HTR-8/SVneo (cell line): ENCODE measurements at places on chromosomes 12 and 14.

- no peak for DNase-seq
Observed at GRCh38 chr12:3315201-3315661, 175.8 kb upstream of the PRMT8 start.

- DNase-seq, result no peak
Observed at GRCh38 chr12:6061660-6062059, 62.8 kb downstream of the VWF start.

GRCh38 chr12:96828169-96828789 lies 78.8 kb upstream of the NEDD1 start:
- no peak for DNase-seq

GRCh38 chr14:94623856-94624499 lies 11.8 kb downstream of the SERPINA3 start:
- no peak for DNase-seq

- DNase-seq, result no peak
Observed at GRCh38 chr12:33253178-33253577, 186.4 kb downstream of the SYT10 start.

DNA sequence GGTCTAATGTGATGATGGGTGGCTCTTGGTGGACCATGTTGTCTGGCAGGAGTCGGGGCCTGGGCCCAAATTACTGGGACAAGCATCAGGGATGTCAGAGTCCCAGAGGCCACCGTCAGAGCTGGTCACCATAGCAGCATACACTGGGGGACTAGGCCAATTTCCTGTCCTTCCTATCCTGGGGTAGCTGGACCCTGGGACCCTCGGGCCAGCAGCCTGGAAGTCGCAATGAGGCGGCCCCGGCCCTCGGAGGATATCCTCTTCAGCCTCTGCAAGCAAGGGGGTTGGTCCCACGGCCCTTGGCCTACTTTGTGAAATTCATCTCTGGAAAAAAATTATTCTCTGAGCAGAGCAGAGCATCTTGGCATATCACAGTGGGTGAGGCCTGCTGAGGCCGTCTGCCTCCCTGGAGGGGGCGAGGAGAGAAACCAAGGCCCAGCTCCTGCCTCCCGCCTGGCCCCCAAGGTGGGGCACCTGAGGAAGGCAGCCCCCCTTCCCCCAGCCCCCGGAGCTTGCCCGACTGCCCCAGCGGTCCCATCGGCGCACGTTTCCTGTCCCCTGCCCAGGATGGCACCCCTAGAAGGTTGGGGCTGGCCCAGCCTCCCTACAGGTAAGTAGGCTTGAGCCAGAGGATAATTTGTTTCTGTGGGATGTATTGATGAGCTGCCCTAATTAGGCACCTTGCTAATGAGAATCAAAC lies 135.0 kb upstream of the MYL2 start:
- no peak for DNase-seq

- peak; percentile 31 for DNase-seq
Observed at GRCh38 chr12:93879476-93880421, 202.6 kb downstream of the CRADD start.

DNA sequence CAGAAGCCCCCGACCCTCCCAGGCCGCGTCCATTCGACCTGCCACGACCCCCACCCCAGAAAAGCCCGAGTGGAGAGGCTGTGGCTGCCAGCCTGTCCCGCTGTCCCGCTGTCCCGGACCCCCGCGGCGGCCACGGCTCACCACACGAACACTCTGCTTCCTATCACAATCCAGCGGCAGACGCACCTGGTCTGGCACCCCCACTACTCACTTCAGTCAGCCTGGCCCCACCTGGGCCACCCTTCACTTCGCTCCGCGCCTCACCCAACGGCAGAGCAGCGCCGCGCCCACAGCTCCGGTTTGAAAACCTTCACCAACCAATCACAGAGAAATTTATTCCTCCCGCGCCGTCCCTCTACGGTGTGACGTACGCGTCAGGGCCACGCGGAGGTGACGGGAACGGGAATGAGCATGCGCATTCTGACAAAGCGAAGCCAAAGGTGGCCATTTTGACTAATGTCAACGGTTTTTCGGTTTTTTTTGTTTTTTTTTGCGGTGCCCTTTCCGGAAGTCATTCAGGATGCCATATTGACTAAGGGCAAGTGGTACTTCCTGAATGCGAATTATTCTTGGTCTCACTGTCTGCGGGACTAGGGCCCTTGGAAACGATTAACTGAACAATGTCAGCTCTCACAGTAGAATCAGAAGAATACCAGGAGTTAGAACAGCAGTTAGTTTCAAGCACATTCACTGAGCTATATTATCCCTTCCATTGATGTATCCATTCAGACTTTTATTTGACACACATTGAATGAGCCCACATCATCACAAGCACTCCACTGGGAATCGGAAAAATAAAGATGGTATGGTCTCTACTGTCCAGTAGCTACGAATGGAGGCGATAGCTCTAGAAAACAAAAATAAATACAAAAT lies at the start of gene RACGAP1:
RACGAP1 (minus strand) TSS at position 308 of the 873 bp plus-strand sequence. CDS start 8,779 bp downstream, outside the sequence.
- peak; percentile 95 for DNase-seq
